NCI-H460 (cell line): ENCODE measurements at places on chromosomes 13 and 19. TPM values are rescaled to one million over a fixed set of nuclear protein-coding genes. Genes with fewer than 3 reads are reported as not detected.
A peak's percentile ranks its signal among the peaks of the same experiment; 100 is the strongest.

DNA sequence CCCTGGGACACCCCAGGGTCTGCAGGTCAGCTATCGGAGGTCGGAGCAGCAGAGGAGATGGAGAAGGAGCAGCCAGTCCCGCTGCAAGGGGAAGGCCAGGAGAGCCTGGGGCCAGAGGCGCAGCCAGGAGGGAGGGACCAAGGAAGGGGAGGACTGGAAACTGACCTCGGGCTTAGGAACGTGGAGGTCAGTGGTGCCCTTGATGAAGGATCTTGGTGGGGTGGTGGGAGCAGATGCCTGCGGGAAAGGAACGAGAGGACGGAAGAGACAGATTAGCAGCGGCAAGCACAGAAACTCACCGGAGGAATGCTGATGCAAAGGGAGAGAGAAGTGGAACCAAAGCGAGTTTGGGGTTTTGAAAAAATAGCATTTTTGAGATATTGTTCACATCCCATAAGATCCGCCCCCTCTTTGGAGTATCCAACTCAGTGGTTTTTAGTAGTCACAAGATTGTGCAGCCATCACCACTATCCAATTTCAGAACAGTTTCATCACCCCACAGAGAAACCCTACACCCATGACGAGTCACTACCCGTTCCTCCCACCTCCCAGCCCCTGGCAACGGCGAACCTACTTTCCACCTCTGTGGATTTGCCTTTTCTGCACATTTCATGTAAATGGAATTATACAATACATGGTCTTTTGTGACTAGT lies 22.1 kb downstream of the PLEKHF1 start:
- DNase-seq, result peak; percentile 25

DNA sequence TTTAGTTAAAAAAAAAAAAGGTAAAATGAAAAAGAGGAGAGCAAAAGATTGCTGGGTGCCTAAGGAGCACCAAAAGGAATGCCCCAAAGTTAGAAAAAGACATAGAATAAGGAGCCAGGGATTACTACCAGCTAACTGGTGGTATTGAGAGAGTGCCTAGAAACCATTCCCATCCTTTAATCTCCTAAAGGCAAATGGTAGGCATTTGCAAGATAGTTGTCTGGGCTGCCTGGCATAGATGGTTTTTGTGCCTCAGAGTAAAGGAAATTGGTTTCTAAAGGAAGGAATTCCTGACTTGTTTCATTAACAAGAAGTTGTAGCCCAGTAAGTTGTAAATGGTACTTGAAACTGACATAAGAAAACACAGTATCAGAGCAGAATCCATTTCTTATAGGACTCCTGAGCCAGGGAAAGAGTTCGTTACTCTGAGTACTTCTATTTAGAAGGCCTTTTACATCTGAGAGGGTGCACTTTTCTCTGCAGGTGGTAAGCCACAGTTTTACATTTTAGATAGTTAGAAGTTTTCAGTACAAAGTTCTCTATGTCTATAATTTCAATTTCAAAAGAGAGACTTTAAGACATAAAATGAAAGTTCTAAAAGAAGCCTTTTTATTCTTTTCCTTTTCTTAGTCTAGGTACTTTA lies 92.6 kb downstream of the OLFM4 start:
- no peak for DNase-seq

DNA sequence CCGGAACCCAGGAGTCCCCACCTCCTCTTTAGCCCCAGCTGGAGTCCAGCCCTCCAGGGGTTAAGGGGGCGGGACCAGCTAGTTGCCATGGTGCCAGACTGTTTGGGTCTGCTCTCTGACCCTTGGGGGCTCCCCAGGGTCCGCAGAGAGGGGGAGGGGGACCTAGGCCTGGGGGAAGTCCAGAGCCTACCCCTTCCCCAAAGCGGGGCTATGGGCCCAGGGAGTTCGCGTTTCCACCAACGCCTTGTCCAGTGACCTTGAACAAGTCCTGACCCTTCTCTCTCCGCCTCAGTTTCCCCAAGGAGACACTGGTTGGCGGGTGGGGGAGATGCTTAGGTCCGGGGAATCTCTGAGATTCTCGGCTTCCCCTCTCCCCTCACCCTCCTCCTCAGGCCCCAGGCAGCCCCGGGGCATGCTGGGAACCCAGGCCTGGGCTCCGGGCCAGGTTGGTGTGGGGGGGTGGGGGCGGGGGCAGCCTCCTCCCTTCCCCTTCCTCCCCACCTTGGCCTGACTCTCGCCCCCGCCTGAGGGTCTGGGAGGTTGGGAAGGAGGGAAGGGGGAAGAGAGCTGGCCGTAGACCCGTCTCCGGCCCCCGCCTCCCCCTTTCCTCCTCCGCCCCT lies 2.6 kb upstream of the SPACA6 start:
- no peak for DNase-seq

- no peak for DNase-seq
Measured at GRCh38 chr13:78592584-78592983, 10.8 kb downstream of the POU4F1 start.

GRCh38 chr13:107231944-107232343 lies 664.0 kb upstream of the ARGLU1 start:
- DNase-seq, result peak; percentile 90

Gene ZNF486
- not detected in 2 replicates for total RNA-seq

Gene LRCH1
- total RNA-seq, result 4.3 and 5.5 TPM in 2 replicates
